Caki2 (cell line): ENCODE measurements at places on chromosomes 16 and 17.

DNA sequence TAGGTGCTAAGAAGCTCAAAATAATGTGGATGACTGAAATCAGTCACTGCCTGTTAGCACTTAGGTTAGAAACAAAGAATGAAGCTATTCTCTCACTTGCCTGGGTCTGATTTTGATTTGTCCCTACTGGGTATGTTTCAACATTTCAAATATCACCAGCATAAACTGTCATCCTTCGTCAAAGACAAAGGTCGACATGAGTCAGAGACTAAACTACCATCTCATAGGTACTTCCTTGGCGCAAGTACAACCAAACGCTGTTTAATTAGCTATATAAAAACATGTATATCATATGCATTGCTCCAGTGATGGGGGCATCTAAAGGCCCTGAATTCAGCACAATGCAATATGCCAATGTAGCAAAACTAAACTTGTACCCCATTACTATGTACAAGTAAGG lies 4.0 kb downstream of the AKTIP start:
- no peak for DNase-seq

- DNase-seq, result no peak
Observed at GRCh38 chr17:76481071-76481655, 13.8 kb downstream of the AANAT start.

DNA sequence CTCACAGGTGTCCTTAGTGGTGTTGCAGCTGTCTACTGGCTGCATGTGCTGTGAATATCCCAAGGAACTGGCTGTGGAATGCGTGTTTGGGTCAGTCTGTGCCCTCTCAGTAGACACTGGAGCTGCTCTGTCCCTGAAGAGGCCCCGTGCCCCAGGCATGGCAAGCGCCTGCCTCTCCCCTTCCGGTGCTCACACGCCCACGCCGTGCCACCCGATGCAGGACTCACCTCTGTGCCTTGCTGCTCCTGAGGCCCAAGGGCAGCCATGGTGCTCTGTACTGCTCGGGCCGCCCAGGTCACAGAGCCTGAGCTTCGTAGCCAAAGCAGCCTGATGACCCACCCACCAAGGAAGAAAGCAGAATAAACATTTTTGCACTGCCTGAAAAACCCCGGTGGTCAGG lies 10.0 kb downstream of the RGS11 start:
- DNase-seq, result no peak

DNA sequence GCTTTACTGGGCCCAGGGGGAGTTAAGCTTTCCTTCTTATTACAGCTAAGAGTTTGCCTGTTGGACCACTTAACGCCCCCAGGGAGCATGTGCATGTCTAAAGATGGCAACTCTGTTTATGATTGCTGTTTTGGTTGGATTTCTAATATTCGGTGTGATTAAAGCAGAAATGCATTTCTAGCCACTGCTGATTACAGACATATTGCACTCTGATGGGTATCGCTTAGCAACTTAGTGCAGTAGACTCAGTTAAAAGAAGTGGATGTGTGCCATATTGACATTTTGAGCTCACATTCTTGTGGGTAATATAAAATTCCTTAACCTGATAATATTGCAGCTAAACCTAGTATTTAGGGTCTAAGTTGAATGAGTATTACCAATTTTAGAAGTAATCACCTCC lies 4.2 kb downstream of the NF1 start:
- DNase-seq, result no peak

DNA sequence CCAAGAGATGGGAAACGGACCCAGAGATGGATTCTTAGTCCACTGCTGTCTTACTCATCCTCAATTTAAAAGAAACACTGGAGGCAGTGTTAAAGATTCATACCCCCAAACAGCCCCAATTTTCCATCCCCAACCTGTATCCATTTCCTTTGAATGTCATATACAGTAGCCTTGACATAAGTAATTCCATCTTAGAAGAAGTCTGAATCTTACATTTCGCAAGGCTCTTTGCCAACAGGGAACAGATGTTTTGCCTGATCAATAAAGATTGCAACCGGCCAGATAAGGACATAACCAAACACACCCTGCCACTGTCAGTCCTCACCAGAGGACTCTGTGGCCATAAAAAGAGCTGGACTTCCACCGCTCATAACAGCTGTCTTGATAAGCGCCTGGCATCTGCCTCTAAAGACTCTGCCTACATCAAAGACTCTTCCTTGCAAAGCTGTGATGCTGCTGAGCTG lies 59.0 kb upstream of the MED9 start:
- DNase-seq, result no peak

GRCh38 chr17:17645961-17646360 lies 35.3 kb upstream of the RAI1 start:
- no peak for DNase-seq
